ENCODE measurements at places on chromosomes 6 and 20.

DNA sequence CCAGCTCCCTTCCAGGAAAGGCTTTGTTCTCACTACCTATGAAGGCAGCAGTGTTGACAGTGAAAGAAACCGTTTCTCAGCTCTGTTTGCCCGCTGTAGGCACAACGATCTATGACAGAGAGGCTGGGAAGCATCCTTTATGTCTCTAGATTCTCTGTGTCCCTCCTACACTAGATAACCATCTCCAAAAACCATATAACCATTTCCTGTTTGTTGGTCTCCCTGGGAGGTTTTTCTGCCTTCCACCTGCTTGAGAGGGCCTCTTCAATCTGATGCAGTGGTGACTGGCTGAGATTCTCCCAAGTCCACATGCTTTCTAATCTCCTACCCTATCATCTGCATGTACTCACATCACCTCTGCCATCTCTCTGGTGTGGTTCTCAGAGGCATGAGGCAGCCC lies 32.0 kb upstream of the TMEM217 start:
- no peak for DNase-seq

DNA sequence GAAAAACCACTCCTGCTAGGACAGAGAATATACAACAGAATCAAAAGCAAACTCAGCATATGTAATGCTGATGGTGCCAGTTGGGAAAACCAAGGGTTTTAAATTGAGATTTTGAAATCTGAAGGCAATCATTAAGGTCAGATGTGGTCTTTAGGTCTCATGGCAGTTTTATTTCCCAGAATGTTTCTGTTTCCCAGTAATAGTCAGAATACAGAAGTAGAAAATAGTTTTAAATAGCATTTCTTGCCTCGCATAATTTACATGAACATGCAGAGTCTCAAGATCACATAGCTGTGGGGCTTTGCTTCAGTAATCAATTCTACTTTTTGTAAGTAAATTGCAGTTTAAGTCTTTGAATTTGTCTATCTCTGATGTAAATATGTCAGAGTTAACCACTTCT lies 58.1 kb downstream of the RNF144B start:
- DNase-seq: no peak

DNA sequence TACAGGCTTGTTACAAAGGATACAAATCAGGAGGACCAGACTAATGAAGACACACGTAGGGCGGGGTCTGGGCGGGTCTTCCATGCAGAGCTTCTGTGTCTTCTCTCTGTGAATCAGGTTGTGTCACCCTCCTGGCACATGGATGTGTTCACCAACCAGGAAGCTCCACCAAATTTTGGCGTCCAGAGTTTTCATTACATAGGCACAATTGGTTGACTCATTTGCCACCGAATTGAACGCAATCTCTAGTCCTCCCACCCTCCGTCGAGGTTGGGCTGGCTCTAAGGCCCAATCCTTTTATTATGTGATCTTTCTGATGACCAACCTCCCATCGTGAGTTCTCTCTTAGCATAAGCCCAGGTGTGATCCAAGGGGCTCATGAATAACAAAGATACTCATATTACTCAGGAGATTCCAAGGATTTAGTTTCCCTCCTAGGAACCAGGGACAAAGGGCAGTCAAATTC lies 36.3 kb upstream of the DDR1 start:
- DNase-seq: no peak

GRCh38 chr6:66900133-66901083 lies 1193.4 kb upstream of the EYS start:
- DNase-seq: no peak

DNA sequence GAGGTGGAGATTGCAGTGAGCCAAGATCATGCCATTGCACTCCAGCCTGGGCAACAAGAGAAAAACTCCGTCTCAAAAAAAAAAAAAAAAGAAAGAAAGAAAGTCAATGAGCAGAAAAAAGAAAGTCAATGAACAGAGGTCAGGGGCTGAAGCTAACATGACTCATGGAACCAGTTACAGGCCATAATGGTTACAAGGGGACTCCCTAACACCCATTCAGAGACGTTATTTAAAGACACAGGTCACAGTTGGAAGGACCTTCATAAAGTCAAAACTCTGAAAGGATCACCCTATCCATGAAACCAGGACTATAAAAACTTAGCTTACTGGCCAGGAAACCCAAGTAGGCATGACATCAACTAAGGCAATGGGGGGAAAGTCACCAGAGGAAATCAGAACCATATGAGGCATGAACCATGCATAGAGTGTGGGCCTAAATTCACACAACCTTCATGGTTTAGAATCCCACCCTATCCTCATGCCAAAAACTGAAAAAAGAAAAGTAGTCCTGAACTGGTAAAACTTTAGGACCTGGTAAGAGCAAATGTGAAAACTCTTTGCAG lies 18.2 kb downstream of the FBXL4 start:
- DNase-seq: no peak

- DNase-seq: no peak
Observed at GRCh38 chr6:106163446-106163965, 77.4 kb downstream of the PRDM1 start.

DNA sequence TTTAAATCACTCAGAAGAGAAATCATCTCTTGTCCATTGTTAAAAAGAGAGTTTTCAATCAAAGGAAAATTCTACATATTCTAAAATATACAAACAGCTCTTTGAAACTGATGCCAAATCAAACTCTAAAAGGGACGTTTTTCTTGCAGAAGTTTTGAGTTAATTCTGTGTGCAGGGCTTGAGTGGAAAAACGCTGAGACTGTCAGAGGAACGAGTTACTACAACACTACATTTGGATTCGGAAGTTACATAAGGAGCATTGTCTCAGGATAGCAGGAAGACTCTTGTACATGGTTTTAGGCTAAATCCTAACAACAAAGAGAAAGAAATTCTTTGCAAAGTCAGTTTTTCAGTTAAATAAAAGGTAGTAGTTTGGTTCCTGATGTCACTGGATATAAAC lies 155.7 kb upstream of the SUPT3H start:
- DNase-seq: no peak

- DNase-seq: no peak
Observed at GRCh38 chr20:56752274-56752673, 123.2 kb downstream of the TFAP2C start.

GRCh38 chr6:25088513-25088912 lies 152.8 kb upstream of the RIPOR2 start:
- DNase-seq: no peak

DNA sequence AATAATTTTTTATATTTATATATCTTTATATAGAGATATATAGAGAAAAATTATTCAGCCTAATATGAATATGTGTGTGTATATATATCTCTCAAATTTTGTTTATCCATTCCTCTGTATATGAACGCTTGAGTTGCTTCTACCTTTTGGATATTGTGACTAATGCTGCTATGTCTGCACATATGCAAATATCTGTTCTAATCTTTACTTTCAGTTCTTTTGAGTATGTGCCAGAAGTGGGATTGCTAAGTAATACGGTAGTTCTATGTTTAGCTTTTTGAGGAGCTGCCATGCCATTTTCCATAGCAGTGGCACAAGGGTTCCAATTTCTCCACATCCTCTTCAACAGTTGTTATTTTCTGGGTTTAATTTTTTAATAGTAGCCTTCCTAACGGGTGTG lies 72.8 kb upstream of the CEP85L start:
- DNase-seq: no peak

- DNase-seq: no peak
Observed at GRCh38 chr6:15305496-15305895, 59.6 kb downstream of the JARID2 start.

DNA sequence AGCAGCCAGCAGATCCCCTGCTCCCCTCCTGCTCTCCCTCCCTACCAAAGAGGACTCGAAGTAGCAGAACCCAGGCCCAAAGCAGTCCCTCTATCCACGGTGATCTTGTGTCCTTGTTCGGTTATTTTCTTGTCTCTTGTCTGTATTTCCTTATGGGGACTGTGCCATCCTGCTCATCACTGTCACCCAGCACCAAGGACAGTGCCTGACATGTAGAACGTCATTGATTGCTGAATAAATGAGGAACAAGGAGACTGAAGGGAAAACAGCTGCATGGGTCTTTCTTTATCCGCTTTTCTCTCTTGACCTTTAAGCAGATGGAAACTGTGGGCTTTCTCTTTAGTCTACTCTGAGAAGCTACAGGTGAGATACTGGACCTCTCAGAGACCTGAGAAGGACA lies 29.4 kb upstream of the ZNF831 start:
- no peak for DNase-seq

DNA sequence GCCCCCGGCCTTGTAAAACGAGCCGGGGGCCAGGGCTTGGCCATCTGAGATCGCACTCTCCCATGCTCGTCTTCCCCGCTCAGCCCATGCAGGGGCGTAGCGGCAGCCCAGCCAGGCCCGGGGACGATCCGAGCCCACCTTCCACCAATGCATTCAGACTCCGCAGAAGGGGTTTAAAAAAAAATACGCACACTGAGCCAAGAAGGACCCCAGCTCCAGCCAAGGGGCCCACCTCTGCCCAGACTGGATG lies 320 bp downstream of the GSTA4 start:
- DNase-seq: no peak

DNA sequence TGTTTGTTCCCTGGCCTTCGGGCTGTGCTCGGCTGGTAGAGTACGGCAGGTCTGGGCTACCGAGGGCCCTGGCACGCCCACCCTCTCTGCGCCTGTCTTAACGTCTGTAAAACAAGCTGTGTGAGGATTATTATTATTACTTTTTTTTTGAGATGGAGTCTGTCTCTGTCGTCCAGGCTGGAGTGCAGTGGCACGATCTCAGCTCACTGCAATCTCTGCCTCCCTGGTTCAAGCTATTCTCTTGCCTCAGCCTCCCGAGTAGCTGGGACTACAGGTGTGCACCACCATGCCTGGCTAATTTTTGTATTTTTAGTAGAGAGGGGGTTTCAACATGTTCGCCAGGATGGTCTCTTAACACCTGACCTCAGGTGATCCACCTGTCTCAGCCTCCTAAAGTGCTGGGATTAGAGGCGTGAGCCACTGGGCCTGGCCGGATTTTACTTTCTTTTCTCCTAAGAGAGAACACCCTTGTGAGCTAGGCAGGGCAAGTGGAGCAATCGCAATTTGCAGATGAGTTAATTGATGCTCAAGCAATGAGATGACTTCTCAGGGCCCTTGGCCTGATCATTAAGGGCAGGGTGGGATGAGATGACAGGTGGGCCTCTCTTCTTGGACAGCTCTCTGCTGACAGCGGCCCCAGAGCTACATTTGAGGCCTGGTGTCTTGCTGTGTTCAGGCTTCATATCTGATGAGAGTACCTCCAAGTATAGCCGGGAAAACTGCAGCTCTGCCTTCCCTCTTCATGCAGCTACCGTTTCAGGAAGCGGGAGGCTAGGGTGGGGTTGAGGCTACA lies 859 bp upstream of the SMIM29 start:
- DNase-seq: no peak

DNA sequence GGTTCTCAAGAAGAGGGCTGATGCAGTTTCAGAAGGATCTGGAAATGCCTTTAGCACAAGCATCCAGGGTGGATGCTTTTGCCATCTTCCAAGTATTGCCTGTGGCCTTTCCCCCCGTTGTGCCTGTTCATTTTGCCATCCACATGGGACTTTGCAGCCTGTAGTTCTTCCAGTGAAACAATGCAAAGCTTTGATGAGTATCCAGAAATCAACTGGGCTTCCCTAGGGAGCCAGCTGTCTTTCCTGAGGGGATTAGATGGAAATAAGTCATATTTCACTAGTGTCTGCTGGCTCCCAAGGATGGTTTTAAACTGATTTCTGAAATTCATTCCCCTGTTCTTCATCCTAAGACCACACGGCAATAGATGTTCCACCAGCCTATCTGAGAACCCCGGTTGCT lies 63.3 kb downstream of the CAP2 start:
- DNase-seq: no peak

DNA sequence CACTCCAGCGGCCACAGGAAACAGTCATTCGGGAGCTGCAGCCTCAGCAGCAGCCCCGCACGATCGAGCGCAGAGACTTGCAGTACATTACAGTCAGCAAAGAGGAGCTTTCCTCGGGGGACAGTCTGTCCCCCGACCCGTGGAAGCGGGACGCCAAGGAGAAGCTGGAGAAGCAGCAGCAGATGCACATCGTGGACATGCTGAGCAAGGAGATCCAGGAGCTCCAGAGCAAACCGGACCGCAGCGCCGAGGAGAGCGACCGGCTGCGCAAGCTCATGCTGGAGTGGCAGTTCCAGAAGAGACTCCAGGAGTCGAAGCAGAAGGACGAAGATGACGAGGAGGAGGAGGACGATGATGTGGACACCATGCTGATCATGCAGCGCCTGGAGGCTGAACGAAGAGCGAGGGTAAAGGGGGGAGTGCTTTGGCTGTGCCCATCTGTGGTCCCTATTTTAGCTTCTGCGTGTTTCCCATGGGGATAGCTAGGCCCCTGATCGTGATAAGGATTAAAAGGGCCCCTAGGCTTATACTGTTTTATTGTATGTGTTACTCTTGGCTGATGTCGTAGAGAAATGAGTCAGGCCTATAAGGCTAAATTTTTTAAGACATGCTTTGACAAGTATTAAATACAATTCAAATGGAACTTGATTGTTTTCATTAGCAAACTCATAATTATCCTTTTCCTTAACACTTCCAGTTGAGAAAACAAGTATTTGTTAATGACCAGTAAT lies 45.5 kb upstream of the KIF25 start:
- no peak for DNase-seq
